ENCODE measurements at places on chromosomes 4 and X.

DNA sequence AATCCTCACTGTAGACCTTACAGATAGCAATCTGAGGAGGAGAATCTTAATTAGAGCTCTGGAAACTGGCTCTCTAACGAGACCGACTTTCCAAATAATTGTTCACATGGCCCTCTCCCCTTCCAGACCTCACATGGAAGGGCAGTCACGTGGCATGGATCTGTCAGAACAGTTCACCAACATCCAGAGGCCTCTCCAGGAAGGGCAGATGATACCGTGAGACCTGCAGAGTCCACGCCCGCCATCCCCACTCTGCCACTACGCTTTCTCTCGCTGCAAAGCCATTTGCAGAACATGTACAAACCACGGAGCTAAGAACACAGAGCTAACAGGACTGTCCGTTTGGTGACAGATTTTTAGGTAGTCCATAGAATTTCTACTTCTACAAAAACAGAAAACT is 20.7 kb downstream of the FAT1 start:
- no peak for DNase-seq

DNA sequence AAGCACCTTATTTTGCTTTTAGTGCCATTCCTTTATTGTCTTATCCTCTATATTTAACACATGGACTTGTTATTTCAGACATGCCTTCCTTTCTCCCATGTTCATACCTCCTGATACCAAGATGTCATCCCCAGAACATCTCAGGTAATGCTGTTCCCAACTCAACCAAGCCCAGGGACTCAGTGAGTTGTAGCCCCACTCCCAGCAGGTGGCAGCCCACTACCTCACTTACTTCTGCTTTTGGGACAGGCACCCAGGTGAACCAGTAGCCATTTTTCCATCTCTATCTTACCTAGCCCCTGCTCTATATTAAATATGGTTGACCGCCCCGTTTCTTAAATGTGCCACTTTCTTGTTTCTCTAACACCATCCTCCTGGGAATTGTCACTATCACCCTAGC is 199.0 kb downstream of the DCHS2 start:
- DNase-seq = no peak

GRCh38 chr4:6461301-6462165 is 10.9 kb downstream of the PPP2R2C start:
- no peak for DNase-seq

- no peak for DNase-seq
These were observed 44.9 kb upstream of the NAP1L5 start for GRCh38 chr4:88742561-88742960.
